ENCODE measurements at places on chromosomes 6 and 20. TPM values are rescaled to one million over a fixed set of nuclear protein-coding genes. Genes with fewer than 3 reads are reported as not detected.
A peak's percentile ranks its signal among the peaks of the same experiment; 100 is the strongest.

DNA sequence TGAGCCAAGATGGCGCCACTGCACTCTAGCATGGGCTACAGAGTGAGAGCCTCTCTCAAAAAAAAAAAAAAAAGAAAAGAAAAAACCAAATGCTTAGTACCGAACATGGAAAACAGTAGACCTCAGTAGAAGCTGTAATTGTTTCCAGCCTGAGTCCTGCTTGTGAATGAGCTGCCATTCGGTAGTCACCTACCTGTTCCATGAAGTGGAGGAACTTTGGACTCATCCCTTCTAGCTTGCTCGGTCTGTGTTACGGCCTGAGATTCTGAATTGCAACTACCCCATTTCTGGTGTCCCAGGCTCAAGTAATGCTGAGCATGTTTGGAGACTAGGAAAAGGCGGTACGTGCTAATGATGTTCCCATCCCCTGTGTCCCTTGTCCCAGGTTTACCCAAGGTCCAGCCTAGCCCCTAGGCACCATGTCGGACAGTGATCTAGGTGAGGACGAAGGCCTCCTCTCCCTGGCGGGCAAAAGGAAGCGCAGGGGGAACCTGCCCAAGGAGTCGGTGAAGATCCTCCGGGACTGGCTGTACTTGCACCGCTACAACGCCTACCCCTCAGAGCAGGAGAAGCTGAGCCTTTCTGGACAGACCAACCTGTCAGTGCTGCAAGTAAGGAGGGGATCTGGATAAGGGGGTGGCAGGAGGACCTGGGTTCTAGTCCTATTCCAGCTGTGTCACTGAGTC is 5.1 kb downstream of the TGIF2 start:
- no peak for DNase-seq

- peak; percentile 15 for DNase-seq
Measured at GRCh38 chr6:15841937-15842726, 179.3 kb upstream of the DTNBP1 start.

DNA sequence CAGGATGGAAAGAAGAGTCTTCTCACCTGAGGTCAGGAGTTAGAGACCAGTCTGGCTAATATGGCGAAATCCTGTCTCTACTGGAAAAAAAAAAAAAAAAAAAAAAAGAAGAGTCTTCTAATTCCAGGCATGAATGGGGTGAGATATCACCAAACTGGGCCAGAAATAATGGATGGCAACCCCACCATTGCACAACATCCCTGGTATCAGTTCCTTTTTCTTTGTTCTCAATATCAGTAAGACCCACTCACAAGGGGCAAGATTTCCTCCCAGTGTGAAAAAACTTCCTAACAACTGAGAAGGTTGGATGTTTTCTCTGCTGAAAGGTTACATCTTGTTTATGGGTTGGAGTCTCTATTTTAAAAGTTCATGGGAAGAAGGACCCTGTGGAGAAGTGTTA is 23.6 kb upstream of the NR2E1 start:
- no peak for DNase-seq

DNA sequence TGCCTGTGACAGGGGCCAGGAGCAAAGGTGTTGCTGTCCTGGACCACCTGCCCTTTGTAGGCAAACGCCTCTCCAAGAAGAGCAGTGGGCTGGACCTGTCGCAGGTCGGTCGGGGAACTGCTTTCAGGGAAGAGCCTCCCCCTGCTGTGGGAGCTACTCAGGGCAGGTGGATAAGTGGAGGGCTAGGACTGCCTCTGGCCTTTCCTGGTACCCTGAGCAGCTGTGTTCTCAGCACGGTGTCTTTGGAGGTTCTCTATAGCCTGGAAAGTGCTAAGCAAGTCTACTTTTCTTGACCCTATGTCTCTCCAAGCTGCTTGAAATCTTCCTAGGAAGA is 35.0 kb downstream of the BPIFB1 start:
- no peak for DNase-seq

DNA sequence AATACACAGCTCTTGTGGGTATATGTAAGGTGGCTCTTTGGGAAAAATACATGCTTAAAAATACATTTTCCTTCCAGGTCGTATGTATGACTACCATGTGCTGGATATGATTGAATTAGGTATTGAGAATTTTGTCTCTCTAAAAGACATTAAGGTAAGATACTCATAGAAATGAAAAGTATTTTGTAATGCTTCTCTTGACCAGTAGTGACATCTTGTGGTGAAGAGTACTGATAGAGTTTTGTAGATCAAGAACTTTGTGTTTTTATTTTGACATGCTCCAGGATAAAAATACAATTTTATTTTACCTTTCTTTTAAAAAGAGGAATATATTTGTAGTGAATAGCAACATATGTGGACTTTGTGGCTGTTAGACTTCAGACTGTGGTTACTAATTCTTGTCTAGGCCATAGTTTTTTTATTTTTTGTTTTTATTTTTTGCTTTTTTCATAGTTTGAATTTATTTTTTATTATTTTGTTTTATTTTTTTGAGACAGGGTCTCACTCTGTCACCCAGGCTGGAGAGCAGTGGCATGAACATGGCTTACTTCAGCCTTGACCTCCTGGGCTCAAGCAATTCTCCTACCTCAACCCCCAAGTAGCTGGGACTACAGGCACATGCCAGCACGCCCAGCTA is 17.9 kb downstream of the RPF2 start:
- peak; percentile 63 for DNase-seq

DNA sequence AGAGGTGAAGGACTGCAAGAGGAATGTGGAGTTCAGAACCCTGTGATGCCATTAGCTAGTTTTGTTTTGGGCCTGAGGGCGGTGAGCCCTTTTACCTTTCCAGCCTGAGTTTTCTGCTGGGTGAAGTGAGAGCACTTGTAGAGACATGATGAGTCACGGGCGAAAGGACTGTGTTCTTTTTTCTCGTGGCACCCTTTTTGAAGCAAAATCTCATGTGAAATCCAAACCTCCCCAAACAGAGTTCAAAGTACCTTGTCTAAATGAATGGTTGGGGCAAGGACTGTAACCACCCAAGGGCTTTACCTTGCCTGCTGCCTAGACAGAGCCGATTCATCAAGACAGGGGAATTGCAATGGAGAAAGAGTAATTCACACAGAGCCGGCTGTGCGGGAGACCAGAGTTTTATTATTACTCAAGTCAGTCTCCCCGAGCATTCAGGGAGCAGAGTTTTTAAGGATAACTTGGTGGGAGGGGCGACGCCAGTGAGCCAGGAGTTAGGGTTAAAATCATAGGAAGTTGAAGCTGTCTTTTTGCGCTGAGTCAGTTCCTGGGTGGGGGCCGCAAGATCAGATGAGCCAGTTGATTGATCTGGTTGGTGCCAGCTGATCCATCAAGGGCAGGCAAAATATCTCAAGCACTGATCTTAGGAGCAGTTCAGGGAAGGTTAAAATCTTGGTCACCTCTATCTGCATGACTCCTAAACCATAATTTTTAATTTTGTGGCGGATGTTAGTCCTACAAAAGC is 25.8 kb downstream of the SAMD5 start:
- DNase-seq = no peak

DNA sequence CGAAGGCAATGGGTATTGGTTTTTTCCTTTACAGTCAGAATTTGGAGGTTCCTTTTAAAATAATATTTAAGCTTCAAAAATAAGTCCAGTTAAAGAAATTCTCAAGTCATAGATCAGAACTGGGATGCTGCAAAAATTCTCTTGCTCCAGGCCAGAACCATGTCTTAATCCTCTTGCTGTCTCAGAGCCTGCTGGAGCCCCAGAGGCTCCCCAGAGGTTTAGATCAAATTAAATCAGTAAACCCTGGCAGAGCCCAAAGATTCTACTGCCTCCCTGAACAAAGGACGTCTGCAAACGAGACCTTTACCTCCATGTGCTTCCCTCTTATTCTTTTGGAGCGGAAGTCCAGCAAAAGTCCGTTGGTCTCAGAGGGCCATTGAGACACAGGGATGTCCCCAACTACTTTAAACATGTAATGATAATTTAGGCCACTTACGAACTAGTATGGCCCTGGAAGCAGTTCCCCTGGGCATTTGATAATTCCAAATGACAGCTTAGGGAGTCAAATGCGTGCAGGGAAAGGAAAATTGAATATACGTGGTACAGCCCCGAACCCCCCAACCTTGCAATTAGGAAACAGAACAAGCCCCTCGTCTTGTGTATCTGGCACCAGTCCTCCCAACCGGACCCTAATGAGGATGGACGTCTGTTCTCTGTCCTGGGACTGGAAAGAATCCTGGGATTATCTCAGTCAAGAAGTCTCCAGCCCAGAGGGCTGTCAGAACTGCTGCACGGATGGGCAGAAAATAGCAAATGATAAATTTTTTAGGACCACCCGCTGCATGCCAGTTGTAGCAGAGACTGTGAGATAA is 31.5 kb downstream of the SULF2 start:
- DNase-seq = no peak

DNA sequence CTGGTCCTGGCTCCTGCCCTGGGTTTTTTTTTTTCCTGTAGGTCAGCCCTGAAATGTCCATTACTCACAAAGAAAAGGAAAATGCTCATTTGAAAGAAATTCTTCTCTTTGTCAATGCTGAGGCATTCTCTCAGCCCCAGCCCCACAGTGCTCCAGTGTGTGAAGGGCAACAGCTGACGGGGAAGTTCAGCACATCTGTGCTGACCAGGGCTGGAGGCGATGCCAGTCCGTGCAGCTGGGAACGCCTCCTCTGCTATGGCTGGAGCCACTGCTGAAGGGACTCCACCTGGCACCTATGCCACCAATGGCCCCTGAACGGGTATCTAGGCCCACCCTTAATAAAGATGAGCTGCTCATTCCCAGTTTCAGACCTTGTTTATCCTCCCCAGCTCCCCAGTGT is 71.9 kb upstream of the SLCO4A1 start:
- DNase-seq = no peak

GRCh38 chr6:30483677-30484279 is 5.5 kb upstream of the HLA-E start:
- DNase-seq = peak; percentile 85

DNA sequence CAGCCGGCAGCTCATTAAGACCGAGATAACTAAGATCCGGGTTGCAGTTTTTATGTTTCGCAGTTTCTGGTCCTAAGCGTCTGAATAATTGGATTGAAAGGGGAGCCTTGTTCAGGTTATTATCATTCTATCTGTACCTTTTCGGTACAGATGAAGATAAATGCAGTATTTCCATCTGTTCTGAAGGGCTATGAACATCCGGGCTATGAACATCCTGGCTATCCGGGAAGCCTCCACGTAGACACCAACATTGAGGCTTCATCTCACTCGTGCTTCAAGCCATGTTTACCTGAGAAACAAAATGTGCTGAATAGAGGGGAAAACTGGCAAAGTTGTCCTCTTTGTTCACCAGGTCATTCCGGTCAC is 399 bp upstream of the REPS1 start:
- no peak for DNase-seq

- peak; percentile 95 for DNase-seq
Measured at GRCh38 chr6:28474441-28475219, 31.3 kb upstream of the ZSCAN23 start.

GRCh38 chr20:38034961-38035360 is 1.4 kb downstream of the RPRD1B start:
- no peak for DNase-seq

DNA sequence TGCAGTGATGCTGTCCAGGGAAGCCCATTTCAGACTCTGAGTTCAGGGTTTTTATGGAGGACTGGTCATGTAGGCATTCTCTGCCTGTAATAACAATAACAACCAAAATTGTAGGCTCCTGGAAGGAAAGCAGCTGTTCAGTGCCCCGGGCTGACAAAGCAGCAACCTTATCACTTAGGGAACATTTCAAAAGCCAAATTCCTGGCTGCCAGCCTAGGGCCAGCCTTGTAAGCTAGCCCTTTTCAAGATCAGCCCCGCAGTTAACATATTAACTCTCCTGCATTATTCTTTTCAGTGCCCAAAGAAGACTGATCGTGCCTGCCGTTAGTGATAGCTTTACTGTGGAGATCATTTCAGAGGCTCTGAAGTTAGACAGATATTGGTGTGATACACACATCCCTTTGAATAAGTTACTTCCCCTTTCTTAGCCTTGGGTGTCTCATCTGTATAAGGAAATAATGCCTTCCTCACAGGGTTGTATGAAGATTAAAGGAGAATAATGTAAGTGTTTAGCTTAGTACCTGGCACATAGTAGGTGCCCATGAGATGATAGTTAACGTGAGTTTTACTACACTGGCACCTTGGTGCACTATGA is 44.1 kb downstream of the CTNNBL1 start:
- DNase-seq = peak; percentile 43

LRRC73 gene
- total RNA-seq = 0.63 TPM

SLC52A3 gene
- not detected for total RNA-seq

LHFPL5 gene
- not detected for total RNA-seq

NR2E1 gene
- not detected for total RNA-seq

LY6G6F gene
- total RNA-seq = not detected

FOXC1 gene
- 15.7 TPM for total RNA-seq

SLC35F1 gene
- total RNA-seq = not detected

SNAP91 gene
- total RNA-seq = 0.36 TPM

PROKR2 gene
- not detected for total RNA-seq

METTL24 gene
- total RNA-seq = 0.09 TPM

Measured in fibroblast of the aortic adventitia (primary cell).